Activated T-cell treated with anti-CD3 and anti-CD28 coated beads for 24 hours (primary cell): ENCODE measurements at places on chromosomes 5 and 9.
A peak's percentile ranks its signal among the peaks of the same experiment; 100 is the strongest.

DNA sequence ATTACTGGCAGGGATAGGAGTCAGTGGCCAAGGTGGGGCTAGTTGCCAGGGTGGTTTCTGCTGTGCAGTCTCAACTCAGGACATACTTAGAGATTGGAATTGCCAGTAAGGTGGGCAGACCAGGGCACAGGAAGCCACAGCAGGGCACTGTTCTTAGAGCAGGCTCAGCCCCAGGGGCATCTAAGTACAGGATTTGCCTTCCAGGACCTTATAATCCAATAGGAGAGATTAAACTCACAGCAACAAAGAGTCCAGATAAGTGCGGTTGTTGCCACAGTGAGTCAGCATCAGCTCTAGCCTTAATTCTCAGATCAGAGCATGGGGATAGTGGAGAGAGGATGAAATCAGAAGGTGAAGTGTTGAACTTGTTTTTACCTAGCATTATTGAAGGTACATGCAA is 265.8 kb upstream of the TRPC7 start:
- no peak for DNase-seq

GRCh38 chr5:101153526-101153925 is 250.4 kb upstream of the ST8SIA4 start:
- no peak for DNase-seq

DNA sequence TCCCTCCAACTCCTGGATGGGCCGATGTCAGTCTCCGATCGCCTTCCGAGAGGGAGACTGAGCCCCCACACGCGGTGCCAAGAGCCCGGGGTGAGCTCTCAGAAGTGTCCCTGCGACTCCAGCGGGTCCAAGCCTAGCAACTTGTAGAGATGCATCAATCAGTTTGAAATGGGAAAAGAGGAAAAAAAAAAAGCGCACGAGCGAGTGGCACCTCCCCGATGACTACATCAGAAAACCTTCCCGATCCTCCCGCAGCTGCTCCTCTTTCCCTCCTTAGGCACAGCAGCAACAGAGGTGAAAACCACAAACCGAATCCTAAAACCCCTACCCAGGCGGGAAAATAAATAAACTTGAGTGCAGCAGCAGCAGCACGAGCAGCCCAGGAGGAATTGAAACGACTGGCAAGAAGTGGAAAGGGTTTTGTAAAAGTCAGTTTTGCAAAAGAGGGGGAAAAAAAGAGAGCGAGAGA is 1.0 kb upstream of the EFNA5 start:
- no peak for DNase-seq

DNA sequence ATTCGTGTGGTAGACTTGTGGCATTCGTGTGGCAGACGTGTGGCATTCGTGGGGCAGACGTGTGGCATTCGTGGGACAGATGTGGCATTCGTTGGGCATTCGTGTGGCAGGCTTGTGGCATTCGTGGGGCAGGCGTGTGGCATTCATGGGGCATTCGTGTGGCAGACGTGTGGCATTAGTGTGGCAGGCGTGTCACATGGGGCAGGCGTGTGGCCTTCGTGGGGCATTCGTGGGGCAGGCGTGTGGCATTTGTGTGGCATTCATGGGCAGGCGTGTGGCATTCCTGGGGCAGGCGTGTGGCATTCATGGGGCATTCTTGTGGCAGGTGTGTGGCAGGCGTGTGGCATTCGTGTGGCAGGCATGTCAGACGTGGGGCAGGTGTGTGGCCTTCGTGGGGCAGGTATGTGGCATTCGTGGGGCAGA is 106.0 kb downstream of the EHMT1 start:
- DNase-seq: no peak

- no peak for DNase-seq
Measured at GRCh38 chr5:143436871-143437270, 33.4 kb upstream of the NR3C1 start.

- no peak for DNase-seq
Measured at GRCh38 chr9:116243708-116244107, 90.1 kb downstream of the PAPPA start.

DNA sequence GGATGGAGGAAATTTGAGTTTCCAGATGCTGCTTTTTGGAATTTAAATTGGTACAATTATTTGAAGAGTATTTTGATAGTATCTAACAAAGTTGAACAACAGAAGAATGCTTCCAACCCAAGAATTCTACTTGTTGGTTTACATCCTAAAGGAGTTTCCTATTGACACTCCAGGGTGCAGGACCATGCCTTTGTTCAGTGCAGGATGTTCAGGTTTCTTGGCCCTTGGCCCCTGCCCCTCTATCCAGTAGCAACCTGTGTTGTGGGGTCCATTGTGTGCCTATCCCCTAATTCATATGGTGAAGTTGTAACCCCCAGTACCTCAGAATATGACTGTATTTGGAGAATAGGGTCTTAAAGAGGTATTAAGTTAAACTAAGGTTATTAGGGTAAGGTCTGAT is 750.0 kb upstream of the ZNF608 start:
- DNase-seq: no peak

- DNase-seq: no peak
Measured at GRCh38 chr9:4792054-4792571, 631 bp upstream of the RCL1 start.

- no peak for DNase-seq
Measured at GRCh38 chr5:145764325-145764724, 70.8 kb downstream of the PRELID2 start.

GRCh38 chr9:109558718-109559151 is 60.6 kb upstream of the PTPN3 start:
- no peak for DNase-seq

DNA sequence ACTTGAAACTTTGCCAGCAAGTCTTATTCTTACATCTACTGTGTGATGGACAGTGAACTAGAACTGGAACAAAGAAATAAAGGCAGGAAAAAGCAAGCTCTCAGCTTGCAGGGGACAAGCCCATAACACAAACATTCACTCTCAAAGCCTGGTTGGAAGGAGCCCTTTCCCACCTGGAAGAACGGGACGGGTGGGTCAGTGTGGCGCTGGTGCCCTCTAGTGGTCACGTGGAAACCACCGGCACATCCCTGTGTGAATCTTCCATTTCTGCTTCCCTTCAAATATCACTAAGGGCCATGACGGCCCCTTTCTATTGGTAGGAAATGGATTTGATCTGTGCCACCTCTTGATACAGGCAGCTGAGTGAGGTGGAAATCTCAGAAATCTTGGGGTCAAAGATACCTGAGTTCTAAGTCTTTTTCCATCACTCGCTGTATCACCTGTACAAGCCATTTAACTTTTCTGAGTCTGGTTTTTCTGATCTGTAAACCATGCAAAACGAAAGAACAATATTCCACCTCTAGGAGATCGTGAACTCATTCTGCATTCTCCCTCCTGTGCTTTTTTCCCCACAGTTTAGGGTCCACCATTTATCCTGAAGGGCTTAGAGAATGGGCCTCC is 211.6 kb downstream of the MSX2 start:
- DNase-seq: peak; percentile 20

GRCh38 chr5:9337928-9338595 is 207.8 kb downstream of the SEMA5A start:
- no peak for DNase-seq

- DNase-seq: no peak
Measured at GRCh38 chr9:89365532-89365912, 47.2 kb downstream of the SECISBP2 start.

GRCh38 chr9:136660971-136661550 is 1.7 kb upstream of the EGFL7 start:
- DNase-seq: no peak

DNA sequence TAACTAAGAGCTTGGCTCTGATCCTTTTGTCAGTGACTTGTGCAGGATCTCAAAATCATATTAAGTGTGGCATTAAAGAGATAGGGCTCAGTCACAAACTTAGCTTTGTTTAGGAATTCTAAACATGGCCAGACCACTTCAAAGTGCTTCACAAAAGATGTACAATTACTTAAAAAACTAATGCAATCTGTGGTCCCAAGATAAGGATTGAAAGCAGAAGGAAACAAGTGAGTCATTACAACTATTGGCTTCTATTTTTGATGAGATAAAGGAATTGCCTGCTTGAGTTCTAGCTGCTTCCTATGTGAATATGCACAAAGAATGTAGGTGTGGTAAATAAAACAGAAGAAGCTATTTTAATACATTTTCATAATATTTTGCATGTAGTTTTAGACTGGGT is 44.9 kb upstream of the SLC12A2 start:
- no peak for DNase-seq

DNA sequence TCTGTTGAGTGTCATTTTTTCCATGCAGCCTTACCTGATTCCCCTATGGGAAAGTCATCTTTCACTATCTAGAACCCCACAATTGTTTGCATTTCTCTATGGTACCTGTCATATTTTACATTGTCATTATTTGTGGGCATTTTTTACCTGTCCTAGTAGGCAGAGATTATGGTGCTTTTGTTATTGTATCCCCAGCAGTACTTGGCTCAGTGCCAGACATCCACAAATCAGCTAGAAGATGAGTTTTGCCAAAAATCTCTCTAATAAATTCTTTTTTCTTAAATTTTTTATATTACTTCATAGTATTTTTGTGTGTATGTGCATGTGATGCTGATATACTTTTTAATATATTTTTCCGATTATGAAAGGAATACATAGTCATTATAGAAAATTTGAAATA is 13.2 kb downstream of the GARNL3 start:
- DNase-seq: no peak

GRCh38 chr5:172598251-172599203 is 42.5 kb upstream of the NEURL1B start:
- DNase-seq: no peak

DNA sequence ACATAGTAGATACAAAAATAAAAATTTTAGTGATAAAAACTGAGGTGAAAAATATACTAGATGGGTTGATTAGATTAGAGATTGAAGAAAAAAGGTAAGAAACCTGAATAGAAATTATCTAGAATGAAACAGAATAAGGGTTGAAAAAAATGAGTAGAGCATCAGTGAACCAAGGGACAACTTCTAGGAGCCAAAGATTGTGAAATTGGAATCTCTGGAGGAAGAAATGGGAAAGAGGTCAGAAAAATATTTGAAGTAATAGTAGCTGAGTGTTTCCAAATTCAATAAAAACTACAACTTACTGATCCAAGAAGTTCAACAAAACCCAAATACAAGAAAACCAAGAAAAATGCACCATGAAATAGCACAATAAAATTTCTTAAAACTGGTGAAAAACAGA is 116.6 kb upstream of the STARD4 start:
- DNase-seq: no peak

GRCh38 chr5:148794729-148795561 is 31.5 kb upstream of the ADRB2 start:
- no peak for DNase-seq

DNA sequence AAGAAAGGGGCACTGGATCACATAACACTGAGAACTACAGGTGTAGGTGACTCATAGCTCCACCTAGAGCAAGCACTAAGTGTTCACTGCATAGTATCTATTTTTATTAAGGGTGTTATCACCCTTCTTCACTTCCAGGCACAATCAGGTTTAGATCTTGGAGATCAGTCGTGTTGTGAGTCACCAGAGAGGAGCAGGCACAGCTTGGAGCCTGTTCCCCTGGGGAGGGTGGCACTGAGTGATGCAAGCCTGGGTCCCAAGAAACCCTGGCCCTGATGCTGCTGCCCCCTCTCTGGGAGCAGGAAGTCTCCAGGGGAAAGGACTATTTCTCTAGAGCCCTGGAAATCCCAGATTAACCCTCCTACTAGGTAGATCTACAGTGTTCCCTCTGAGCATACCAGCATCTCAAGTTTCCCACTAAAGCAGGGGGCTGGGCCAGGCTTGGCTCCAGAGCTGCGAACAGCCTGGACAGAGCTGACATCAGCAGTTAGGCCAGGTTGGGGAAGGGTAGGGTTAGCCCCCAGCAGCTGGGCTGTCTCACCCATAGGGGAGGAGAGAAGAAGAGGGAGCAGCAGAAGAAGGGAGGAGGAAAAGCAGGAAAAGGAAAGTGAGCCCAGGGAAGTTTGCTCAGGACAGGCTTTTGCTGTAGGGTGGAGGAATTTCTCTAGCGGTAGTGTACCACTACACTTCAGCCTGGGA is 28.1 kb upstream of the SPINK4 start:
- no peak for DNase-seq

DNA sequence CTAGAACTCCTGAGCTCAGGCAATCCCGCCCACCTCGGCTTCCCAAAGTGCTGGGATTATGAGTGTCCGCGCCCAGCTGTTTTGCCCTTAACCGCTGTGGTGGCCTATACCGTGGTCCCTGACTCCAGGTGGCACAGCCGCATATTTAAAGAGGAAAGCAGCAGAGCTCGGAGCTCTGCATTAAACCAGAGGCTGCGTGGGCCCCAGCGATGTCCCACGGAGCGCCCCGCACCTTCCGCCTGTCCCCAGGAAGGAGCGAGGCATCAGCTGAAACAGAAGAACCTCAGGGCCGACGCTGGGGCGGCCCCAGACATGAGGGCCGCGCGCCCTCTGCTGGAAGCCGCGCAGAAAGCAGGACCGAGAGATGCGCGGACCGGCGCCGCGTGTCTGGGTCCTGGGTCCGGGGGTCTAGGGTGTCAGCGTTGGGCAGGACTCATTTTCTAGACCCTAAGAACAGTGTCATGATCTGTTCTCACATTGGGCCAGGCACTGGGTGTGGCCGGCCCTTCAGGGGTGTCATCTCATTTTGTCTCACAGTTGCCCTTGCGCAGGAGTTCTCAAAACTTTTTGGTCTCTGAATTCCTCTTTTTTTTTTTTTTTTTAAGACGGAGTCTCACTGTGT is 37.7 kb downstream of the LAMC3 start:
- DNase-seq: peak; percentile 62

- no peak for DNase-seq
Measured at GRCh38 chr5:27778121-27778520, 739.7 kb upstream of the CDH9 start.

GRCh38 chr5:129367883-129368282 is 92.2 kb upstream of the ADAMTS19 start:
- DNase-seq: no peak

GRCh38 chr9:27209034-27209433 is 87.9 kb downstream of the EQTN start:
- DNase-seq: no peak

DNA sequence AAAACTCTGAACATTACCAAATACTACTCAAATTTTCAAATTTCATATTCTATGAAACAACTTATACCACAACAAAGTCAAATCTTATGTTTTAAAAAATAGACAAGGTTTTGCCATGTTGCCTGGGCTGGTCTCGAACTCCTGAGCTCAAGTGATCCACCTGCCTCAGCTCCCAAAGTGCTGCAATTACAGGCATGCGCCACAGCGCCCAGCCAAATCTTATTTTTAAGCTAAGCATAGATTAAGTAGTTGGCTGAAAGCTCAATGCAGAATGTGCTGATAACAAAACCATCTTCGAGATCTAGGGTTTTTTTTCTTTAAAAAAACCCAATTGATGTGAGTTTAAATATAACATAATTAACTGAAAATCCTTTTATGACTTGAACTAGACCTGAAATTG is 6.4 kb downstream of the LMBRD2 start:
- DNase-seq: no peak

GRCh38 chr9:88013035-88013434 is 38.7 kb upstream of the CDK20 start:
- DNase-seq: no peak

GRCh38 chr5:14316471-14316870 is 173.3 kb downstream of the TRIO start:
- no peak for DNase-seq

GRCh38 chr9:132156262-132156661 is 5.6 kb upstream of the NTNG2 start:
- no peak for DNase-seq
